ENCODE measurements at places on chromosomes 12 and 14.

DNA sequence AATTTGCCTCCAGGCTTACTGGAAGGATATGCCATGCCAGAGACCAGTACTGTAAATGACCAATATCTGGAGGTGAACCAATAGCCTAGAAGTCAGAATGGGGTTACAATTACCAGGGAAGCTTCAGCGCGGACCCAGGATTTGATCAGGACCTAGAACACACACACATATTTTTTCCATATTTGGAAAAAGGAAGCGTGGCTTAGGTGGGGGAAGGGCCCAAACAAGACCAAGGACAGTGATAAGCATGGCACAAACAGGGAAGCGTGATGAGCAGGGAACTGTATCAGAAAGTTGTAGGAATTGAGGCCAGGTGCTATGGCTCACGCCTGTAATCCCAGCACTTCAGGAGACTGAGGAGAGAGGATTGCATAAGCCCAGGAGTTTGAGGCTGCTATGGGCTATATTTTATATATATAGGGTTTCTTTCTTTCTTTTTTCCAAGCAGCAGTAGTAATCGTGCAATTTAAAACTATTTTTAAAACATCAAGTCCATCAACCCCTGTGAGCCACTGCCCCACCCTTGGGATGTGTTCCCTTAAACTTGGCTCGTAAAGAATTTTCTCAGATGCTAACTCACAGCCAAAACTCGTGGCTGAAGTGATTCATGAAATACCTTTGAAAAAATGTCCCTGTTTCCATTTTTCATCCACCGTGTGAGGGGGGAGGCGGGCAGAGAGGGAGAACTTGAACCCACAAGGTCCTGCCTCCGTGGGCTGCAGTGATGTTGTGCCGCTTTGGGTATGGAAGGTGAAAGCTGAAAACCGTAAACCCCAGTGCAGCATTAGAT lies 16.7 kb downstream of the HRK start:
- DNase-seq, result no peak

DNA sequence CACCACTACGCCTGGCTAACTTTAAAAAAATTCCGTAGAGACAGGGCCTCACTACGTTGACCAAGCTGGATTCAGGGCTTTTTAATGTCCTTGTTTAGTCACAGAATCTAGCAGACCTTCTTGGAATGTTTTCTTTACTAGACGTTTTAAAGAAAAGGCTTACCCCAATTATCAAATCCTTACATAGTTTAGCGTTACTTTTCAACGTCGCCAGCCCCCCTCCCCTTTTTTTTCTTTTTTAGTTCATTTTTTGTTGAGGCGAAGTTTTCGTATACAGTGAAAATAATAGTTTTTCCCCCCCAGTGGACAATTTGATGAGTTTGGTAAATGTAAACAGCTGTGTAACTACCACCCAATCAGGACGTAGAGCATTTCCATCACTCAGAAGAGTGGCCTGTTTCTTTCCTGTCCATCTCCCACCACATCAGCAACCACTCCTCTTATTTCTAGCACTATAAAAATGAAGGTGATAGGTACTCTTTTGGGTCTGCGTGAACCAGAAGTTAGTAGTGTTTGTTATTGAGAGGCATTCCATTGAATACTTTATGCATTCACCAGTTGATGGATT lies 753 bp upstream of the DLGAP5 start:
- DNase-seq, result no peak

GRCh38 chr12:116209503-116209902 lies 68.0 kb downstream of the MED13L start:
- no peak for DNase-seq

GRCh38 chr12:77968021-77968420 lies 137.3 kb downstream of the NAV3 start:
- DNase-seq, result no peak

All from upper lobe of right lung (tissue), 1 donor.